Stimulated activated CD4-positive, alpha-beta T cell treated with anti-CD3 and anti-CD28 coated beads, TNF-alpha, amount 100 ng/mL, for 4 hours (primary cell): ENCODE measurements at places on chromosomes 2 and 18.

DNA sequence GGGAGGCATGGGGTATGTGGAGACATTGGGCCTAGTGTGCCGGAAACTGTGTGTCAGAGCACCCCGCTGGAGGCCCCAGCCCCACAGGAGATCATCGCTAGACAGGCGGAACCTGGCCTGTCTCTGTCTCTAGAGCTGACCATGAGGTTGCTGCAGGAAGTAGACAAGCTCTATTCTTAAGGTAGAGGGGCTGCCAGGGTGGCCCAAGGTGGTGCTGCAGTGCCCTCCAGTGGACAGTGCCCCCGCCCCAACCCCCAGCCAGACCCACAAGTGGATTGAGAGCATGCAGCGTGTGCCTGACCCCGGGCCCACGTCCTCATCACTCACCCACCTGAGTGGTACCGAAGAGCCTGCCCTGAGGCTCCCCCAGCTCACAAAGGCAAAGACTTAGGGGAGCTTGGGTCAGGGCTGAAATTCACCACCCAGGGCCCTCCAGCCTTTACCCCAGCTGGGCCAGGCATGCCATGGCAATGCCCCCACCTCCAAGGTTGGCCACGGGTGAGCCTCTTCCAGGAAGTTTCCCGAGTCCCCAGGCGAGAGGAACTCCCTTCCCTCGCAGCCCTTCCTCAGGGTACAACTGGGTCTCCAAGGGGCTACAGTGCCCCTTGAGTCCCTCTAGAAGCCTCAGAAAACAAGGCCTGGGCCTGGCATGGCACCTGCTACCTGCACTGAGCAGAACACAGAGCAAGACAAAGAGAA, 155.0 kb downstream of the TTC32 start:
- DNase-seq = no peak

DNA sequence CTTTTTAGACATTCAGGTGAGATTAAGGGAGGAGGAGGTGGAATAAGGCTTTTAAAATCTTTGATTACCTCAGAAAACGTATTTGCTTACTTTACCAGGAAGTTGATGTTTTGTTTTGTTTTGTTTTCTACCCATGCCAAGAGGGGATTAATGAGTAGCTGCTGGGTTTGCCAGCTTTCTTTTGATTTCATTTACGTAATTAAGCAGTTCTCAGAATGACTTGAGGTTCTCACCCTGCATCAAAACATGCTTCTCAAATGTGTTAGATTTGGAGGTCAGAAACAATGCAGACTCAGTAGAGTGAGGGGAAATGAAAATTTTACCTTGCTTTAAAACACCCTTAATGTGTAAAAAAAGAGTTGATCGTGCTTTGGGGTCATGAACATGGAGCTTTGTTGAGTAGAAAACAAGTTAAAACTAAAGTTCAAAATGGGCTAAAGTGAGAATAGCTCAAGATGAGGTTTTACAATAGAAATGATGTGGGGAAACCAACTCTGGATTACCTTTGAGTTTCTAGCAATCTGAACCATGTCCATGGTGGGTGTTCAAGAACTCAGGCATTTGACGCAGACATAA, 217.1 kb upstream of the EPAS1 start:
- DNase-seq = no peak

DNA sequence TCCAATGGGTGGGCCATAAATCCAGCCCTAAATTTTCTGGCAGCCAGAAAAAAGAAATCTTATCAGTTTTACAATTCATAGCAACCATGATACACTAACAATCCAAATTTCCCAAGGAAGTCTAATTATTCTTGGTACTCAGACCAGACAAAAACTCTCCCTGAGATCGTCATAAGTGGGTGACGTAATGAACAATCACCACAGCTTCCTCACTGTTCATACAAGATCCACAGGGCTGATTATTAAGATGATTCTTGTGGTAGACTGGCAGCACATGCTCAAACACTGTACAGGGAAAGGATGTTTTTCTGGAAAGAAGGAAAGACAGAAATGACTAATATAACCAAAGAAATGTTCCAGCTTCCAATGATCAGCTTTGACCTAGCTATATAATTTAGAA, 178.3 kb upstream of the CRIM1 start:
- no peak for DNase-seq

DNA sequence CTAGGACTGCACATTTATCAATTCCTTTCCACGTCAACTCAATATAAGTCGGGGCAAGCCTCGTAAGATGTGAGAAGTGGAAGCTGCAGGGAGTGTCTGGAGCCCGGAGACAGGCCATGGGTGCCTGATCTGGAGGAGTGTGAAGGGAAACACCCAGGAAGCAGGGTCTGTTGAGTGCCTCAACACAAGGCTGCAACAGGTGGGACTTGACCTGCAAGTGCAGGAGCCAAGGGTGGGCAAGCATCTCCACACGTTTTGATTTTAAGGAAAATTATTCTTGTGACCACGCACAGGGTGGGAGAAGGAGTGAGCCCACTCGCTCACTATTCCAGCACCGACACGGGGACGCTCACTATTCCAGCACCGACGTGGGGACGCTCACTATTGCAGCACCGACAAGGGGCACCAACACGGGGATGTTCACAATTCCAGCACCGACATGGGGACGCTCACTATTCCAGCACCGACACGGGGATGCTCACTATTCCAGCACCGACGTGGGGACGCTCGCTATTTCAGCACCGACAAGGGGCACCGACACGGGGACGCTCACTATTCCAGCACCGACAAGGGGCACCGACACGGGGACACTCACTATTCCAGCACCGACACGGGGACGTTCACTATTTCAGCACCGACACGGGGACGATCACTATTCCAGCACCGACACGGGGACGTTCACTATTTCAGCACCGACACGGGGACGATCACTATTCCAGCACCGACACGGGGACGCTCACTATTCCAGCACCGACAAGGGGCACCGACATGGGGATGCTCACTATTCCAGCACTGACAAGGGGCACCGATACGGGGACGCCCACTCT, 197.3 kb downstream of the EIPR1 start:
- no peak for DNase-seq

GRCh38 chr18:76573325-76574025, 78.4 kb upstream of the ZNF516 start:
- no peak for DNase-seq

DNA sequence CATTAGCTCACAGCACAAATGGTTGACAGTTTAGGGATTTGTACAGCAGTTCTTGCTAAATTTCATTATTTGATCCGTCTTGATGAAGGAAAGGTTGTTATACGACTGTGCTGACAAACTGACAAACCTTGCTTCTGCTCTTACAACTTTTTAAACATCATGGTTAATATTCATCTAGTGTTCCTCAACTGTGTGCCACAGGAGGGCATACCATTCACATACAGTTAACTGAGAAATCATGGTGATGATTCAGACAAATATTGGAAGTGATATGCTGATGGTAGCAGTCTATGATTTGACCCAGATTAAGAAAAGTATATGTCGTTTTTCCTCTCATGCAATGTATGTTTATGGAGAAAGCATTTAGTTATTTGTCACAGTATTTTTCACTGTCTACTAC, 129.8 kb upstream of the FSIP2 start:
- DNase-seq = no peak

DNA sequence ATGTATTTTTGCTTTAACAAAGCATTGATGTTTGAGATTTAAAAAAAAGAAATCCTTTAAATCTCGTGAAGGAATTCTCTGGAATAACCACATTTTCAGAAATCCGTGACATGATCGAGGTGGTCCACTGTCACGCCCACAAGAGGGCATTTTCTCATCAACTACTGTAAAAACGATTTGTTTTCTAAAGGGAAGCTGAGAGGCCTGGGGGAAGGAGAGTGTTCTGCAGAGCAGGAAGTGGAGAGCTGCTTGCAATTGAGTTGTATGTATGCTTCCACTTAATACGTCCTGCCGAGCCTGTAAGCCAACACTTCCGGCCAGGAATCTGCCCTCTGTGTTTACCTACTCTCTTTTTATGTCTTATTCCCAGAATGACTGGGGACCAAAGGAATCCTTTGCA, 19.4 kb downstream of the KLHL29 start:
- no peak for DNase-seq

DNA sequence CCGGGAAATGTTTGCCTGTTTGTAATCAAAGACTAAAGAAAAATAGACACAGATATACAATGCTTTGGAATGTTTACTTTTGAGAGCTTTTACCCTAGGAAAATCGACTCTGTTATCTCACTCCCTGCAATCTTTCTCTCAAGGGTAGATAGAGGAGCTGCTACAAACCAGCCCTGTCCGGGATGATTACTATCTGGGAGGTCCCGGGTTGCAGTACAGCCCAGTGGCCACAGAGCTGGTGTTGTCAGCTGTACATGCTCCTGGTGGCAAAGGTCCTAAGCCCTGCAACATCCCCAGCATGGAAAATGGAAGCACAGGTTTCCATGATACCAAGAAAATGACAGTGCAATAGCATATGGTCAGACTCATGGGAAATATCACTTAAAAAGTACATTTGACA, 570.5 kb upstream of the SOX11 start:
- DNase-seq = no peak

DNA sequence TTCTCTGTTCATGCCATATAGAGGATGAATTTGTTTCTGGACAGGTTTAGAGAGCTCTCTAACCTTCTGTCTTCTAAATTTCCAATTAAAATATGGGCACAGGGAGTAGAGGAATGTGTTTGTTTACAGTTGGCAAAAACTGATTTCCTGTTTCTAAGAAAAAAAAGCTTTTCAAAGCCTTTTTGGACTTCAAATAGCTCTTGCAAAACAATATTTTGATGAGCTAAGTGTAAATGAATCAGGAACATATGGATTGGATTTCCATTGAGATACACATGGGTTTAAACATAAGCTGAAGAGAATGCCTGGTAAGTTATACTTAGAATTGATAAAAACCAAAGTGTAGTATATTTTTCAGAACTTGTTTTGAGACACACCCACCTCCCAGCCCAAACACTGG, 677.5 kb downstream of the NYAP2 start:
- no peak for DNase-seq

DNA sequence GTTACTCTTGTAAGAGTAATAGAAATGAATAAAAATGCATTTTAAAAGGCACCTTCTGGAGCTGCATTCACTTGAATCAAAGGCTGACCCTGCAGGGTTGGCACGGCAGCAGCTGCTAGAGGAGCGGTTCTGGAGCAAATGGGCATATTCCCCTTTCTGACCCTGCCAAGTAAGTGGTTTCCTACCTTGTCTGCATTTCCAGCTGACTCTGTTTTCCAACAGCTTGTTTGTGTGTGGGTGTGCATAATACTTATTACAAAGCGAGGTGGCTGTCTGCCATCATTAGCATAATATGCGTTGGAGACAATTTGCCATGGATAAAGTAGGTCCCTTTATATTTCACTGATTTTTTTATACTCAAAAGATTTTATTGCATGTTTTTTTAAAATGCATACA, 21.3 kb upstream of the TTN start:
- DNase-seq = no peak

DNA sequence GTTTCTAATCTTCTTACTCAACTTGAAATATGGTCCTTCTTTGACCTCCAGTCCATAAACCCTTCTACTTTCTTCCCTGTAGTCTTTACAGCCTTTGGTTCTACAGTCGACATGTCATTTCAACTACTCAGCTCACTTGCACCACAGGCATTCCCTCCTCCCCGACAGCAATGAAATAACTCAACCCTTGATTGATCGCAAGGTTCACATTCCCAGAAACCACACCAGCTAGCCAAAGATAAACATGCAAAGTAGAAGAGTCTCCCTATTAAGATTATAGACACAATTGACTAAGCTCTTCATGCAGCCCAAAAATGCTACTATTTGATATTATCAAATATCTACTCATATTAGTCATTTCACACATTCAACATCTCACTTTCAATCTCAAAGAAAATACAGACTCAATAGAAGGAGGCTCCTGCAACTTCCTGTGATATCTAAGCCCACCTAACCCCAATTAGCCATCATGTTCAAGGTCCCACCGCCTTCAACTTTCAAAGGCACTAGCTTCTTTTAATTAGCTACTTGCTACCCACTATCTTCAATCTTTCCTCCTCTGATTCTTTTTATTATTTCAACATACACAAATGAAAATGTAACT, 50.8 kb downstream of the RTTN start:
- DNase-seq = no peak

DNA sequence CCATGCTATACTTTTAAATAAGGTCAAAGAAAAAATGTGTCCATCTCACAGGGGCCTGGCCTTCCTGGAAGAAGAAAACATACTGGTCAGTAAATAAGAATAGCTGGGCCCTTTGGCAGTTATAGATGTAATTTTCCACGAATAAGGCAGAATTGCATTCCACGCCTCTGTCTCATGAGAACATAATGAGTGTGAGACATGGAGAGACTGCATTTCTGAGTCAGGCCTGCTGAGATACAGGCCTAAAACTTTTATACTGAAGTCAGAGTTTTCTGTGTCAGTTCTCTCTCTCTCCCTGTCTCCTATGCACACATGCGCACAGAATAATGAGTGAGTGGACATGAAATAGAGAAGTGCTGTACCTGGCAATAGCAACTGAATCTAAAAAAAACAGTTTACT, 20.4 kb upstream of the IL1R1 start:
- no peak for DNase-seq

GRCh38 chr18:24031916-24032315, 17.4 kb downstream of the TTC39C start:
- DNase-seq = no peak

GRCh38 chr2:172172513-172173173, 69.9 kb upstream of the DLX2 start:
- peak; percentile 47 for DNase-seq

- DNase-seq = no peak
Observed at GRCh38 chr2:189570570-189571031, 10.0 kb downstream of the SLC40A1 start.

DNA sequence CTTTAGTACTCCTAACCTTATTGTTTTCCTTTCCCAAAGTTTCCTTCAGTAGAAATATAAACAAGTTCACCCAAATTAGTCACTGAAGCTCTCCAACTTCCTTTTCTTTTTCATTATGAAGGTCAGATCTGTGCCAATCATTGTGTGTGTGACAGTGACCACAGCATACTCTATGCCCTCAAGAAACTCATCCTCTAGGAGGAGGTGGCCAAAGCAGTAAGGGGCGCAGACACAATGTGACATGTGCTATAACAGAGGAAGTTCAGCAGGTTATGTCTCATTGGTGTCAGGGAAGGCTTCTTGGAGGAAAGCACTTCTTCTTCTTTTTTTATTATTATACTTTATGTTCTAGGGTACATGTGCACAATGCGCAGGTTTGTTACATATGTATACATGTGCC, 60.0 kb upstream of the PSME4 start:
- DNase-seq = no peak

- DNase-seq = no peak
Observed at GRCh38 chr18:46407486-46408166, 249.4 kb downstream of the LOXHD1 start.

- DNase-seq = no peak
Observed at GRCh38 chr2:2674831-2675230, 343.8 kb upstream of the MYT1L start.
